CD4-positive, alpha-beta T cell treated with Interleukin-2 at 100 ng/mL for 4 hours (primary cell): ENCODE measurements at places on chromosomes 3 and 15.

DNA sequence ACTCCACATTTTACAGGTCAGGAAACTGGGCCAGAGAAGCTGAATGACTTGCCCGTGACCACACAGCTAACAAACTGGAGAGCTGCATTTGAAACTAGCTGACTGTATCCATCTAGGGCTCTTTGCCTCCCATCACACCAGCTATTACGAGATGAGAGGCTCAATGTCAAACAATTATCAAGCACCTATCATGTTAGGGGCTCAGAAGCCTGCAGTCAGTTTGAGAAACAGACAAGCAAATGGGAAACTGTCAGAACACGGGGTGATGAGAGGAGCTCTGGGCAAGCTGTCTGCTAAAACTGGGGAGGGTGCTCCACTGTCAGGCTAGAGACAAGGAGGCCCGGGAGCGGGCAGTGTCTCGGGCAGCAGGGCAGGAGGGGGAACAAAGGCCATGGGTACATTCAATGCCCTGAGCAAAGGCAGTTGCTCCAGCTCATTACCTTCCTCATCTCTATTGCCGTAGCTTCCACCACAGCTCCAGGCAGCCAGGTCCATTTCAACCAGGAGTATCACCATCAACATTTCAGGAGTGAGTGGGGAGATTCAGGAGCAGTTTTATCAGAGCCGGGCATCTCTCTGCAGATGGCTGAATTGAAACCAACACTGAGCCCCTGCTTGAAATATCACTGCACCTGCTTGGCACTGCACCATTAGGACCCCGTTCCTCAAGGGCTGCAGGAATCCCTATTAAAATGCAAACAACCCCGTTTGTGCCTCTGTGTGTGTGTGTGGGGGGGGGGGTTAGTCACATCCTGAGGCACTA lies 122.6 kb downstream of the RAB11A start:
- no peak for DNase-seq

- no peak for DNase-seq
Observed at GRCh38 chr3:45283471-45283870, 57.4 kb upstream of the TMEM158 start.

- no peak for DNase-seq
Observed at GRCh38 chr3:139737682-139738361, 60.0 kb upstream of the NMNAT3 start.

DNA sequence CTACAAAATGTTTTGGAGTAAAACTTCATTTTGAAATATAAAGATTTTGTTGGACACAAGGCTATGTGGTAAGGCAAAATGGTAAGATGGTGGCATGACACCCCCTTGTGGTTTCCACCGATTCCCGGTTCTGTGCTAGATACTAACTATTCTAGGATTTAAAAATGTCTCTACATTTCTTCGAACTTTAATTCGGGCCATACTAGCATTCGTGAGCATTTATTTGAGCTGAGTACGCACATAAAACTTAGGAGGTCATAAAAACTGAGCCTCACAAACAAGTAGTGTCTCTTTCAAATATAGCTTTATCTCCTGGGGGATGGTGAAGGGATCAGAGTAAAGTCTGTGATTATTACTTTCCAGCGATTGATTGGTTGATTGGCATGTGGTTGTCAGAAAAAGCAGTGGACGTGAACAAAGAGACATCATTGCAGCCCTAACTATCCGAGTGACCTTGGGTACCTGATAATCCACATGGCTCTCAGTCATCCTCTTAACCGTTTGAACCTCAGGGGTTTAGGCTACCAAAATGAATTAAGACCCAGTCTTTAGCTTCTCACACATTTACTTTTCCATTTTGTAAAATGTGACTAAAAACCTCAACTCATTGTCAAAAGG lies 1.1 kb upstream of the ZNF639 start:
- peak; percentile 35 for DNase-seq

- DNase-seq: no peak
Observed at GRCh38 chr3:124529826-124530571, 200.3 kb upstream of the UMPS start.

- no peak for DNase-seq
Observed at GRCh38 chr3:127848131-127849129, 26.1 kb upstream of the MGLL start.

GRCh38 chr3:77298417-77298816 lies 258.5 kb downstream of the ROBO2 start:
- DNase-seq: no peak

DNA sequence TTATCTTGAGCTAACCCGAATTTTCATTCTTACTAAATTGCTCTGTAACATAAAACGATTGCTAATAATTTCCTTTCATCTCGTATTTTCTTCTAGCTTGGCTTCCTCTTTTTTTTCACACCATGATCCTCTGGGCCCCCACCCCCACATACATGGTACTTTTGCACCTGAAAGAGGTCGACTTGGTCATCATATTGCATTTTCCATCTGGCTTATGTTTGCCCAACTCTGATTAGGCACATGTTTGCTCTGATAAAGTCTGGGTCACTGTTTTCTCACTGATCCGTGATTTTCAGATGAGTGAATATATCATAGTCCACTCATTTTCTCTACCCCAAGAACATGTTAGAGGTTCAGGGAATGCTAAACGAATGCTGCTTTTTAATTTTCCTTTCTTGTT lies 49.5 kb downstream of the ARRDC4 start:
- DNase-seq: no peak

DNA sequence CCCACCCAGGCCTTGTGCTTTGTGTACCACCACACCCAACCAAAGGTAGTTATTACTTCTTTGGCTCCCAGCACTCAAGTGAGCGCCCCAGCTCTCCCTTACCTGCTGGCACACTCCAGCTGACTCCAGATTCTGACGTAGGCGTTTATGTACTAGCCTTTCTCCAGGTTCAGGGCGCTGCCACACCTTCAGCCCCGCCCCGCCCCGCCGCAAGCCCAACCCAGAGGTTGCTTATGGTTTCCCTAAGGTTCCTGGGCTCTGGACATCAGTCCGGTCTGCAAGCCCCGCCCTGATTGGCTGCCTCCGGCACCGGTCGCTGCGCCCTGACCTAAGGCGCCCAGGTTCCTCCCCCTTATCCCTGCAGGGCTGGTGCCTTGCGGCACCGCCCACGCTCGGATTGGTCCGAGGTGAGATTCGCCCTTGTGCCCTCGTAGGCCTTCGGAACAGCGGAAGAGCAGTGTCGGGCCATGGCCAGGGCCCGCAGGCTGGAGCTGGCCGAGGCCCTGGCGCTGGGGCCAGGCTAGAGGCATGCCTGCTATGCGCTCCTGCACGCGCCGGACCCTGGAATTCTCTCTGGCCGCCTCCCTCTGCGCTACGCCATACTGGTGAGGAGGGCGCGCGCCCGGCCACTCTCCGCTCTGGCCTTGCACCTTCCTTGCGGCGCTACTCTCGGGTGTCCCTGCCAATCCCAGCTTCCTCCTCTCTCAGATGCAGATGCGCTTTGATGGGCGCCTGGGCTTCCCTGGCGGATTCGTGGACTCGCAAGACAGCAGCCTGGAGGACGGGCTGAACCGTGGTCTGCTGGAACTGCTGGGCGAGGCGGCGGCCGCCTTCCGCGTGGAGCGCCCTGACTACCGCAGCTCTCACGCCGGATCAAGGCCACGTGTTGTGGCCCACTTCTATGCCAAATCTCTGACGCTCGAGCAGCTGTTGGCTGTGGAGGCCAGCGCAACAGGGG lies 19.8 kb upstream of the NUDT16 start:
- peak; percentile 15 for DNase-seq

DNA sequence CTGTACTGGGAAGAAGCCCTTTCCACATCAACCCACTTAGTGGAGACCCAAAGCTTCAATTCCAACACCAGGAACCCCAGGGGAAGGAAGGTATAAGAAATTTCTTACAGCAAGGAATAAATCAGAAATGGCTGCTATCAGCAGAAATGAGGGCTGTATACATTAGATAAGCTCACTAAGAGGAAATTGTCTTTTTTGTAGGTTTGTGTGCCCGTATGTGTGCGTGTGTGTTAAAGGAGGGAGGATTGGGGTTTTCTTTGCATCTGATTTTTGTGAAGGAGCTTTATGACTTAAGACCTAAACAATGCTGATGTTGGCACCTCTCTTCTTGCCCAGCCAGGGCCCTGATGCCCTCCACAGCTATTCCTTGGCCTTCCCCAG lies 18.6 kb downstream of the ARRDC4 start:
- DNase-seq: no peak

DNA sequence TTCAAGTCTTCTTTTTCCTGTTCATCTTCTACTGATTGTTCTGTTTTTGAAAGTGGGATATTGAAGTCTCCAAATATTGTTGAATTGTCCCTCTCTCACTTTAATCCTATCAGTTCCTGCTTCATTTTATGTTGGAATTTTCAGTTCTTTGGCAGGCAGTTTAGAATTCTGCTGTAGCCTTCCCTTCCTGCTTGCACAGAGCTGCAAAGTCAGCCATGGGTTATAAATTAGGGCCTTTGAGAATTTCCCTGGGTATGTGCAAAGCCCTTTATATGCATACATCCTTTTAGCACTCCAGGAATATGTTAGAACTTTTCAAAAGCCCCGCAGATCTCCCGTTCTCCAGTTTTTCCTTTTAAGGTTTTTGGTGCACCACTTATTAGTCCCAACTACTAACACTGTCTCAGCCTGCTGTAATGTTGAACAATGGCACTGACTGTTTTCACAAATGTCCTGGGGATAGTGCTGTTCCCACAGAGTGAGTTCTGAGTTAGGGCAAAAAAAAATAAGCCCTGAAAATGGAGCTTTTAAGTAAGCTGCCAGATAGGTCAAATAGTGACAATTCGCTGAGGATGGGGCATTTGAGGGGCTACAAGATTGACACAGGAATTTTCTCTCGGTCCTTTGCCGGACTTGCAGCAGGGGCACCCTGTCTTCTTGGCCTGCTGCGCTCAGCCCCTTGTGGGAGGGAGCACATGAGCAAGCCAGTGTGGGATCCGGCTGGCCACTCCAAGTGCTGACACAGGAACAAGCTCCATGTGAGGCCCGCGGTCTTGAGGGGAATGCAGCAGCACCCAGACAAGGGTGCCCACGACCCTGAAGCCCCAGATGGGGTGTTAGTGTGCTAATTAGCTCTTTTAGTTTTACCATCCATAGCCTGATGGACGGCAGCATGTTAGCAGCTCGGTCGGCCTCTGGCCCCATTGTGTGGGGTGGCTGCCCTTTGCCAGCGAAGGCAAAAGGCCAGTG lies 96.0 kb downstream of the VPS8 start:
- no peak for DNase-seq

GRCh38 chr3:7195934-7196333 lies 335.0 kb downstream of the GRM7 start:
- DNase-seq: no peak

DNA sequence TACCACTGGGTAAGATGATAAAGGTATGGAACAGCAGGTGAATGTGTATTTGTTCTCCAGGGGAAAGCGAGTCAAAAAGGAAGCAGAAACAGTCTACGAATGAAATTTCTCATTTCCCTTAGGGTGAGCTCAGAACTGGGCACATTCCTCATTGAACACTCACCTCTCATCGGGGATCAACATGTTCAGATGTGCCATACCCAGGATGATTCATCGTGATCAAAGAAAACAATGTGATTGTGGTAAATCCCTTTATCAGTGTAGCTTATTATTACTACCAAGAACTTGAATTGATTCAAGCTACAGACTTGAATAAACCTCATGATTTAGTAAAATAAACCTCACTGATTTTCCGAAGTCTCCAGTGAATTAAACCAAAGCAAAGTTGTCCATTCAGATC lies 72.1 kb downstream of the GJD2 start:
- DNase-seq: no peak

GRCh38 chr3:120683671-120684301 lies 1.7 kb upstream of the HGD start:
- DNase-seq: no peak

DNA sequence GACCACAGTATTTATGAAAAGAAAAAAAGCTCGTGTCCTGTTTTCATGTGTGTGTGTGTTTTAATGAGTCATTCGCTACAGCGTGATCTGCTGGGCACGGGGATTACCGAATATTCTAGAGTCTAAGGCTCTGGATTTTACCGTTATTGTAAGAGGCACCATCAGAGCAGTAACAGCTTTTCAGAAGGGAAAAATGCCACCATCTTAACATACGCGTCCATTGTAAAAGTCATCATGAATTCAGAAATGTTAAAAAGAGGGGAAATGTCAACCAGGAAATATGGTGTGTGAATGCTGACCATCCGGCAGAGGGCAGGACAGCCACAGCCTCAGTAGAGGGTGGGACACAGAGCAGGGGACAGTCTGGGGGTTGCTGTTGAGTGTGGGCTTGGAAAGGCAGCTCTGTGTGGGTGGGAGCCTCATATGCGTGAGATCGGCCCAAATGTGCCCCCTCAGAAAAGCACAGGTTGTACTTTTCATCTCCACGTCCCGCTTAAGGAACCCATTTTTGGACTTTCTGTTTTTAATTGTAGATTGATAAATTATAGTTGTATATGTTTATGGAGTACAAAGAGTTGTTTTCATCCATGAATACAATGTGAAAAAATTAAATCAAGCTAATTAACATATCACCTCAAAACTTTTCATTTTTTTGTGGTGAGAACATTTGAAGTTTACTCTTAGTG lies 69.6 kb downstream of the ASB7 start:
- DNase-seq: no peak

DNA sequence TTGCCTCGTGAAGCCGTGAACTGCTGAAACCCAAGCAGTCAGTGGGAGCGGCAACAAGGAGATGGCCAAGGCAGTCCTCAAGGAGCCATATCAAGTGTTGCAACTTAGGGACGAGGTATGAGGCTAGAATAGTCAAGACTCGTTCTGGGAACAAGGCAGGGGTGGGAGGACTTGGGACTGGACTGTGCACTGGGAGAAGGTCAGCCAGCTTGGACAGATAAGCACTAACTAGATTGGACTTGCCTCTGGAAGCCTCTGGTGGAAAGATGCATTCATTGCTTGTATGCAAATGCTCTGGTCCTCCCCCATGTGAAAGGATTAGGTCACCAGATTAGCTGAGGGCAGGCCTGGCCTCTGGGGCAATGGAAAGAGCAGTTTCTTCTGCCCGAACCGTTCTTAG lies 123.3 kb upstream of the CTNNB1 start:
- no peak for DNase-seq

DNA sequence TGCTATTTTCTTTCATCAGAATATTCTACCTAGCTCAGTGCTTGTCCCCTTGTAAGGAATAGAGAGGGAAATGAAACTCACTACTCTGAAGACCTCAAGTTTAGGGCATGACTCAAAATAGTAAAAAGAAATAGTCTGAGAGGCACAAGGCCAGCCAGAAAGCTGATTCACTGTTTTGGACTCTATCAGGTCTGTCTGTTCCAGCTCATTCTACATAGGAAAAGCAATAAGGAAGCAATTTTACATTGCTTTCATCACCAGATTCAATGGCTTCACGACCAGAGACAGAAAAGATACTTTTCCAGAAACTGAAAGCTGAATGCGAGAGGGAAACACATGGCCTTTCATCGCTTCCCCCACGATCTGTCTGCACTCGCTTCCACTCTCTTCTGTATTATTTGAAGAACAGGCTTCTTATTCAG lies 276.0 kb downstream of the GBE1 start:
- DNase-seq: no peak
